ENCODE measurements at places on chromosomes 4 and X. TPM values are rescaled to one million over a fixed set of nuclear protein-coding genes. Genes with fewer than 3 reads are reported as not detected.

- no peaks in the 10 kb centered on the region for H3K36me3 ChIP-seq
- no peak for DNase-seq
- no peaks in the 10 kb centered on the region for H3K4me1 ChIP-seq
- no peaks in the 10 kb centered on the region for H3K27me3 ChIP-seq
- no peak overlapping the region for H3K27ac ChIP-seq
These were observed 83.9 kb upstream of the USP9X start for GRCh38 chrX:41001327-41001726.

DNA sequence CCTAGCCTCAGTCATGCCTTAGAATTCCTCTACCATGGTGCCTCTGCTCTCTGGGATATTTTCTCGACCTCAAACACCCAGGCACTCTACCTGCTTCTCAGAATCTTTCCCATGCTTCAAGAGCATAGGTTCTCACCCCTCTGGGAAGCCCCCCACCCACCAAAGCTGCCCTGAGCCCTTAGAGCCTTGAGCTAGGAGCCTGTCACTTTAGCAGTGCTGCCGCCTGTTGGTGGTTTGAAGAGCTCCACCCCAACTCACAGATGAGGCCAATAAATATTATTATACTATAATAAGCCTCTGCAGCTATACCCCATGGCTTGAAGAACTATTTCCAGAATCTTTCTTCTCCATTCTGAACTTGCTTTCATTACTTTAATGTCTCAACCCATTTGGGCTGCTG is 109.7 kb downstream of the RTL5 start:
- H3K4me3 ChIP-seq: no peak overlapping the region
- no peaks in the 10 kb centered on the region for H3K27me3 ChIP-seq
- H3K36me3 ChIP-seq: no peaks in the 10 kb centered on the region
- no peak for DNase-seq
- no peak overlapping the region for H3K27ac ChIP-seq

DNA sequence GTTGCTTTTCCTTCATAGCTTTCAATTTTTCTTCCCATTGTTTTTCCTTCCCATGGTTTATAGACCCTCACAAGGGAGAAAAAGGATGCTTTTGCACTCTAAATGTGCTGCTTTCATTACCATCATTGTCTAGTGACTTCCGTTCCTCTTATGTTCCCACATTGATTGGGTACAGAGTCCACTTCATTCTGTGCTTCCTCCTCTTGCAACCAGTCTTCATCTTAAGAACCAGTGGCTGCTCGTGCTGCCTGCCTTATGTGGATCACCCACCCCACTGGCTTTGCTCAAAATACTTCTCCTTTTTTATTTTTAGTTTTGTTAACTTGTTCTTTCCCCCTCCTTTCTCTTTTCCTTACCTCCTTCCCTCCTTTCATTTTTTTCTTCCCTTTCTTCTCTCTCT is 76.5 kb upstream of the BOD1L1 start:
- no peaks in the 10 kb centered on the region for H3K4me1 ChIP-seq
- no peak for DNase-seq
- no peaks in the 10 kb centered on the region for H3K27me3 ChIP-seq
- no peak overlapping the region for H3K4me3 ChIP-seq
- no peak overlapping the region for H3K27ac ChIP-seq
- H3K36me3 ChIP-seq: no peaks in the 10 kb centered on the region

GRCh38 chrX:28693101-28693500 is 105.9 kb downstream of the IL1RAPL1 start:
- H3K36me3 ChIP-seq: no peaks in the 10 kb centered on the region
- H3K27me3 ChIP-seq: no peaks in the 10 kb centered on the region
- no peaks in the 10 kb centered on the region for H3K4me1 ChIP-seq
- H3K4me3 ChIP-seq: no peak overlapping the region
- H3K27ac ChIP-seq: no peak overlapping the region

- H3K4me1 ChIP-seq: peaks cover 7% of the 10 kb centered on the region
- H3K36me3 ChIP-seq: no peaks in the 10 kb centered on the region
- H3K27ac ChIP-seq: no peak overlapping the region
- no peak for DNase-seq
These were observed 1184.4 kb downstream of the RPA4 start for GRCh38 chrX:98068024-98068580.

GRCh38 chrX:81195712-81196111 is 6.0 kb downstream of the HMGN5 start:
- DNase-seq: no peak
- no peaks in the 10 kb centered on the region for H3K4me1 ChIP-seq
- H3K27ac ChIP-seq: no peak overlapping the region

GRCh38 chr4:90419124-90419711 is 292.0 kb downstream of the CCSER1 start:
- no peak overlapping the region for H3K27ac ChIP-seq
- no peaks in the 10 kb centered on the region for H3K27me3 ChIP-seq
- no peak overlapping the region for H3K4me3 ChIP-seq

- no peaks in the 10 kb centered on the region for H3K4me1 ChIP-seq
- no peak overlapping the region for H3K4me3 ChIP-seq
- no peaks in the 10 kb centered on the region for H3K27me3 ChIP-seq
- no peaks in the 10 kb centered on the region for H3K36me3 ChIP-seq
- no peak for DNase-seq
These were observed 63.6 kb upstream of the NKX1-1 start for GRCh38 chr4:1469607-1470392.

DNA sequence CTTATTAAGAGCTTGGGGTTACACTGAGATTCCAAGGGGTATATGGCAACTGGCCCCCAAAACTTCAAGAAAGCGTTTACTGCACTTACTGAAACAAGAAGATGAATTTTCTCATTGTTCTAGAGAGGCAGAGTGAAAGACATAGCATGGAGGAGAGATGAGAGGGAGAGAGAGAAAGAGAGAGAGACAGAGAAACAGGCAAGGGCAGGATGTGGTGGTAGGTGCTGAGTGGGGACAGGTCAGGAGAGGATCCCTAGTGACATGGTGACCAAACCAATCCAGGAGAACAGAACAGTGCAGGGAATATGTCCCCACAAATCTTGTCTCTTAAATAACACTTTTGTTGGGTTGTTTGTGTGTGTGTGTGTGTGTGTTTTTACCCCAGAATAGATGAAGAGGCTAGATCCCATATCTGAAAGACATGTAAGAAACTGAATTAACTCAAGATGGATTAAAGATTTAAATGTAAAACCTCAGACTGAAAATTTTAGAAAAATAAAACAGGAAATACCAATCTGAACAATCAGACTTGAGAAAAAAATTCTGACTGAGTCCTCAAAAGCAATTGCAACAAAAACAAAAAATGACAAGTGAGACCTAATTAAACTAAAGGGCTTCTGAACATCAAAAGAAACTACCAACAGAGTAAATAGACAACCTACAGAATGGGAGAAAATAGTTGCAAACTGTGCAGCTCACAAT is 202.2 kb downstream of the QDPR start:
- no peaks in the 10 kb centered on the region for H3K36me3 ChIP-seq
- no peak overlapping the region for H3K27ac ChIP-seq
- no peak overlapping the region for H3K4me3 ChIP-seq

- no peaks in the 10 kb centered on the region for H3K36me3 ChIP-seq
- peaks cover 36% of the 10 kb centered on the region for H3K4me1 ChIP-seq
- H3K27me3 ChIP-seq: no peaks in the 10 kb centered on the region
These were observed 51.1 kb downstream of the TET2 start for GRCh38 chr4:105197777-105198176.

DNA sequence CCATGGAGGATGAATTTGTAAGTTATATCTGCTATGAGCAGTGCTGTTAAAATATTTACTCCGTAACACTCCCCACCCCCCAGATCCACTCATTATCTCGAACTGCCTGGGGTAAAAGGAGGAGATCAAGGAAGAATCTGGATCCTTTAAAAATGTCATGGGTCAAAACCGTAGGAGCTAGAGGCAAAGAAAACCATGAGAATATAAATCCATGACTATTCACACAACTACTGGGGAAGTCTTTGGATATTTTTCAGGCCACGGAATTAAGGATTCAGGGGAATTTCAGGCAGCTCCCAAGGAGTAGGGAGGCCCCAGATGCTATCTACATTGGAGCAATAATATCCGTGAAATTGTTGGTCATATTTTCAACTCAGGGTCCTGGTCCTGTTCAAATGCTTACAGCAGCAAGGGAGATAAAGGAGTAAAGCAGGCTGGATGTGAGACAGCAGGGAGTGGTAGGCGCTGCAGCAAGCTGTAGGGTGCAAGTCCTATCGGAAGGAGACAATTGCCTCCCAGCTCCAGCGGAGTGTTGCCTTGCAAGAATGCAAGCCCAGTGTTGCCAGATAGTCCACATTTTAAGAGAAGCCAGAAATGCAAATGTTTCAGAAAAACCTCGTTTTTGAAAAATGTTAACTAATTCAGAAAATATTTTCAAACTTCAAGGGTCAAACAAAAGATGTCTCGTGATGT is 116.2 kb upstream of the KIT start:
- H3K27ac ChIP-seq: no peak overlapping the region
- no peak overlapping the region for H3K4me3 ChIP-seq
- no peak for DNase-seq
- H3K36me3 ChIP-seq: no peaks in the 10 kb centered on the region

DNA sequence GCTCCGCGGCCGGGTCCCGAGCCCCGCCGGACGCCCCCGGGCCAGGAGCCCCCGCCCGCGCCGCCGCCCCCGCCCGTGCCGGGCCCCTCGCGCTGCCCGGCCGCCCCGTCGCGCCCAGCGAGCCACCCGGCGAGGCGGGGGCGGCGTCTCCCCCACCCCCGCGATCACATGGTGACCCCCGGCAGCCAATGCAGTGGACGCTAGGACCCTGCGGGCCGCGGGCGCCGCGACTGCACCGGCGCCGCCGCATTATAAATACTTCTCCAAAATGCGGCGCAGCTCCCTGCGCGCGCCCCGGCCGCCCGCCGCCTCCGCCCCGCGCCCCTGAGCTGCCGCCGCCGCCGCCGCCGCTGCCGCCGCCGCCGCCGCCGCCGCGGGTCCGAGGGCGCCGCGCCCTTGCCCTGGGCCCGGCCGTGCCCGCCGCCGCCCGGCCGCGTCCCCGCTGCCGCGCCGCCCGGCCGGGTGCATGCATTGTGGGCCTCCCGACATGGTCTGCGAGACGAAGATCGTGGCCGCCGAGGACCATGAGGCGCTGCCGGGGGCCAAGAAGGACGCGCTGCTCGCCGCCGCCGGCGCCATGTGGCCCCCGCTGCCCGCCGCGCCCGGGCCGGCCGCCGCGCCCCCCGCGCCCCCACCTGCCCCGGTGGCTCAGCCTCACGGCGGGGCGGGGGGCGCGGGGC is at the start of gene NAT8L:
NAT8L (plus strand) TSS at position 282 of the 680 bp plus-strand sequence; CDS start at position 467, 185 bp downstream.
- no peaks in the 10 kb centered on the region for H3K36me3 ChIP-seq
- peak within 1 kb of the TSS; percentile 58 for H3K4me3 ChIP-seq
- no peak for DNase-seq
- H3K27me3 ChIP-seq: no peaks in the 10 kb centered on the region
- peaks cover 9% of the 10 kb centered on the region for H3K4me1 ChIP-seq

DNA sequence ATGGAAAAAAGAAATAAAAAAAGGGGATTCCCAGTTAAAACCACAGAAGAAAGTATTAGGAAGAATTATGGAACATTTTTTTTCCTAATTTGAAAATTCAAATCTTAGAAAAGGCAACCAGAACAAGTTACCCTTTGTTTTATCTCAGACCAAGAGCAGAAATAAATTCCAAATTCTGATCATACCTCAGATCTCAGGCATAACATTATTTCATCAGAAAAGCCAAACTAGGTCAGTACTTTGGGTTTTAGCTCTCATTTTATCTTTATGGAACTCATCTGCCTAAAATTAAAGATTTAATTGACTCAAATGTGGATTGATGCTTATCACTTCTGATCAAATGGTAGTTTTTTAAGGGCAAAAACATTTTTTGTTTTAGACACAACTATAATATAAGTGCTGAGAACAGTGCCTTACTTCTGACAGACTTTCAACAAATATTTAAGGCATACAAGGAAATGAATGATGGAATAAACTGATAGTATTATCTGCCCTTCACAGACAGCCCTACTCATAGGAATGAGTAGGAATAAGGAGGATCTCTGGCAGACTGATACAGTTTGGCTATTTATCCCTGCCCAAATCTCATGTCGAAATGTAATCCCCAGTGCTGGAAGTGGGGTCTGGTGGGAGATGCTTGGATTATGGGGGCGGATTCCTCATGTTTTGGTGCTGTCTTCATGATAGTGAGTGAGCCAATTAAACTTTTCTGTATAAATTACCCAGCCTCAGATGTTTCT is 245.3 kb upstream of the PITX2 start:
- peaks cover 23% of the 10 kb centered on the region for H3K4me1 ChIP-seq
- no peak overlapping the region for H3K4me3 ChIP-seq
- no peak for DNase-seq
- no peak overlapping the region for H3K27ac ChIP-seq
- H3K27me3 ChIP-seq: no peaks in the 10 kb centered on the region

DNA sequence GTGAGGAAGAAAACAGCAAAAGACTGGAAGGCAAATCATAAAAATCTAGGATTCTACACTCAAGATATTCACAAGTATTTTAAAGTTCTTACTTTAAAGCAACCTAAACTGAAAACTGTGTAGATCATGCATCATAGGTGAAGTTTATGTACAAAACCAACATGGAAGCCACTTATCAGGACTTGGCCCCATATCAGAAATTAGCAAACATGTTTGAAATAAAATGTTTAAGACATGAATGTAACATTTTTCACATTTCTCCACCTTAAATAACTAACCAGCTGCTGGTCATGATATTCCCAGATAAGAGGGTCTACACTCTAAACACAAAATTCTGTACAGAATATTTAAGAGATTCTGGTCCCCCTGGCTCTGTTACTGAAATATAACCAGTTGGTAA is 38.5 kb downstream of the APBB2 start:
- no peaks in the 10 kb centered on the region for H3K27me3 ChIP-seq
- H3K4me1 ChIP-seq: peaks cover 37% of the 10 kb centered on the region
- peak overlapping the region; percentile 22 for H3K4me3 ChIP-seq
- H3K27ac ChIP-seq: peak overlapping the region; percentile 62
- no peak for DNase-seq

DNA sequence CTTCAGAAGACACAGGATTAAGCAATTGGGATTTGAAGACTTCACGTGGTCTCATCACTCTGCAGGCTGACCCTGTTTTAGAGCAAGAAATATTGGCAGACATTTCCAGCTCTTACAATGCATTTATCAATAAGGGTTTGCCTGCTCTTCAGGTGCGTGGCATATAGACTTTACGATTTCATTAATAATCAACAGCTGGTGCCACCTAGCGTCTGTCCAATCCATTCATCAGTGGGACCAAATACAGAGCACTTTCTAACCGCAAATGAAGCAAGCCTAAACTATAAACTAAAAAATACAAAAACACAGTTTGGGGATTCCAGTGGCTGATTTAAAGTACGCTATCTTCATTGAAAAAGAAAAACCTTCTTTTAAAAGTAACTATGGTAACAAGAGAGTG is 125.4 kb upstream of the DMD start:
- no peak for DNase-seq
- H3K27me3 ChIP-seq: no peaks in the 10 kb centered on the region
- peak overlapping the region; percentile 64 for H3K4me3 ChIP-seq
- H3K4me1 ChIP-seq: peaks cover 6% of the 10 kb centered on the region
- no peak overlapping the region for H3K27ac ChIP-seq

- no peaks in the 10 kb centered on the region for H3K4me1 ChIP-seq
- no peak overlapping the region for H3K27ac ChIP-seq
- H3K4me3 ChIP-seq: no peak overlapping the region
- no peaks in the 10 kb centered on the region for H3K36me3 ChIP-seq
- no peak for DNase-seq
These were observed 116.4 kb upstream of the BEND4 start for GRCh38 chr4:42268824-42269223.

- H3K4me1 ChIP-seq: no peaks in the 10 kb centered on the region
- H3K27ac ChIP-seq: no peak overlapping the region
- H3K27me3 ChIP-seq: no peaks in the 10 kb centered on the region
- no peak overlapping the region for H3K4me3 ChIP-seq
- no peak for DNase-seq
These were observed 116.1 kb downstream of the FAM53A start for GRCh38 chr4:1567808-1568581.

Gene CPE
- 458 TPM for total RNA-seq

Gene CCDC110
- total RNA-seq: 0.35 TPM

Gene TCEAL7
- total RNA-seq: 12.2 TPM

Gene COL4A5
- total RNA-seq: 39.8 TPM

Gene CTAG1B
- not detected for total RNA-seq

Gene TMLHE
- 15.8 TPM for total RNA-seq

All from thoracic aorta (tissue), 2 donors.